ENCODE measurements at places on chromosomes 7 and 10. TPM values are rescaled to one million over a fixed set of nuclear protein-coding genes. Genes with fewer than 3 reads are reported as not detected.

GRCh38 chr10:109029870-109030269, 893.4 kb downstream of the XPNPEP1 start:
- DNase-seq: no peak

GRCh38 chr7:142798451-142799436, 28.0 kb downstream of the PRSS2 start:
- no peak for DNase-seq

- no peak for DNase-seq
Measured at GRCh38 chr10:49023752-49024151, 84.1 kb upstream of the LRRC18 start.

GRCh38 chr7:27895551-27895950, 155.6 kb downstream of the TAX1BP1 start:
- no peak for DNase-seq

- DNase-seq: no peak
Measured at GRCh38 chr7:134188311-134188710, 61.2 kb downstream of the LRGUK start.

DNA sequence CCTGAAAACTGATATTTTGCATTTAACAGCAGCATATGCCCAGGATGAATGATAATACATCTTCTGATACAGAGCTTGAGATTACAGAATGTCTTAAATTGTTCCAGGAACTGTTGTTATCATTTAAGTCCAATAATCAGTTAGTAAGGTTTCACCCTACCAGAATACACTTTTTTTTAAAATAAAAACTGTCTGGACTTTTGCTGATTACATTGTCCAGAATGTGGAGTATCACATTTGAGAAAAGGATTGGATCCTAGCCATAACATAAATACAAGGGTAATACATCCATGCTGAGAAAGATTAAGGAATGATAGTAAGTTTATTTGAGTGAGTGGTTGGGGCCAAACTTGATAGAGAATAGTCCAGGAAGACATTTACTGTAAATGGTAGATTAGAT, 71.0 kb downstream of the SEPTIN7 start:
- DNase-seq: no peak

GRCh38 chr7:141673346-141673745, 28.6 kb downstream of the DENND11 start:
- no peak for DNase-seq

Gene ZNF487
- 14.3 TPM for total RNA-seq

Gene CYREN
- 39.8 TPM for total RNA-seq

Data from sciatic nerve (tissue), 2 donors.